BJ (cell line): ENCODE measurements at places on chromosomes 7 and 10.

DNA sequence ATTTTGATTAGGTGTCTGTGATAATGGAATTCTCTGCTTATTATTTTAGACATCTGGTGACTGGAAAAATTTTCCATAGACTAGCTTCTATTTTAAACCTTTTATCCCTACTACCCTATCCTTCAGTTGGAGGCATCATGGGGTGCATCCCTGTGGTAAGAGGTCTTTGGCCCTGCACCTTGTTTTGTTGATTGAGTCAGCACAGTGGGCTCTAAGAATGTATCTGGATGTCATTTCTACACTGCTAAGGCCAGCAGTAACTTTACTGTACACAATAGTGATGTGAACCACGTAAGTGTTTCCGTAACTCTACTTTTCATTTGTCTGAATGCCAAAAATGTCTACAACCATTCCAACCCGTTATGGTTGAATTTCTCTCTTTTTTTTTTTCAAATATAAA, 75.6 kb downstream of the ADAM22 start:
- DNase-seq = no peak

- no peak for DNase-seq
These were observed 43.2 kb downstream of the CCNY start for GRCh38 chr10:35379226-35380137.

- no peak for DNase-seq
These were observed 10.9 kb upstream of the SP8 start for GRCh38 chr7:20797462-20798080.

DNA sequence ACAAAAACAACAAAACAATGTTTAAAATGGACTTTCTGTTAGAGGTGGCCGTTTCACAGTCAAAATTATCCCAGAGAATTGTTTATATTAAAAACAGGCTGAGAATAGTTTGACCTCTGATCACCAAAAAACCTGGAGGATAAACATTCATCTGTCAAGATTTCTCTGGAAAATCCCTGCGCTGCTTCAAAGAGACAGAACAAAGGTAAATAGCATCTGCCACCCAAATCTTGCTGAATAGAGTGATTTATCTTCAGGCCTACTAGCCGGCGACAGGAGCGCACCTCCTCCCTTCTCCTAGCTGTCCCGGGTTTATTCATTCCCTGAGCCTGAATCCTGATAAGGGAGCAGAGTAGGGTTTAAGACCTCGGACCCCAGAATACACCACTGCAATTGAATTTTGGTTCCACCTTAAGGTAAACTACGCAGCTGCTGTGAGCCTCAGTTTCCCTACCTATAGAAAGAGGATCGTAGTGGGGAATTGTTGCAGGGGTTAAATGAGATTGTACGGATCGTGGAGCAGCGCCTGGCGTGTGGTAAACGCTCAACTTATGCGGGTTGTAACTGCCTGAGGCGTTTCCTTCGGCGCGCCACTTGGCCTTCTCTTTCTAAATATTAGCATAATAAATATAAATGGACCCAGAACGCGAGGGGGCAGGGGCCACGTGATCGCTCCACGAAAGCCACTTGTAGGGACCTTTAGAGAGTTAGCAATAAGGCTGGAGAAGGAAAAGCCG, 498 bp upstream of the ST7 start:
- DNase-seq = no peak

- DNase-seq = no peak
These were observed 43.6 kb downstream of the PDGFA start for GRCh38 chr7:475951-476441.

- no peak for DNase-seq
These were observed 443.7 kb downstream of the TYW1 start for GRCh38 chr7:67440321-67440720.

DNA sequence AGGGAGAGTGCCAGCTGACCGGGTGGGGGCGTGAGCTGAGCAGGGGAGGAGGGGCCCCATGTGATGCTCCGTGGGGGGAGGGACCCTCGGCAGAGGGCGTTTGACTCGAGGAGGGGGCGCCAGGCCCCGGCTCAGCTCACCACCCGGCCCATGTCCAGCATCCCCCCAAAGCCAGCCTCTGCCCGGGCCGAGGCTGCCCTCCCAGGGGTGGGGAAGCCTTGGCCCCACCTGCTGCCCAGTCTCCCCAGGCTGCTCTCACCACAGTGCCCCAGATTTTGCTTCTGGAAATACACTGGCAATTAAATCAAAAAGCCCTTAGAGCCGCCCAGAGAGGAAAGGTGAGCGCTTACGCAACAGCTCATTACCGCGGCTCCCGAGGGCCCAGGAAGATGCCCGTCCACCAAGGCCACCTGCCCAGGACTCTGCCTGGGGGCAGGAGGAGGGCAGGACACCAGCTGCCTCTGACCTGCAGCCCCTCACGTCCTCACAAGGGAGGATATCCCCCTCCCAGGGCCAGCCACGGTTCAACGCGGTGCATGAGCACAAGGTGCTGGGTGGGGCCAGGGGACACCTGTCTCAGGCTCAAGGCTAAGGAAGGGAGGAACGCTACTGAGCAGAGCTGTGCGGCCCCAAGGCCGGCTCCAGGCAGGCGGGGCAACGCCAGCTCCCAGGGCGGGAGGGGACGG, 70.0 kb upstream of the INPP5A start:
- DNase-seq = no peak

DNA sequence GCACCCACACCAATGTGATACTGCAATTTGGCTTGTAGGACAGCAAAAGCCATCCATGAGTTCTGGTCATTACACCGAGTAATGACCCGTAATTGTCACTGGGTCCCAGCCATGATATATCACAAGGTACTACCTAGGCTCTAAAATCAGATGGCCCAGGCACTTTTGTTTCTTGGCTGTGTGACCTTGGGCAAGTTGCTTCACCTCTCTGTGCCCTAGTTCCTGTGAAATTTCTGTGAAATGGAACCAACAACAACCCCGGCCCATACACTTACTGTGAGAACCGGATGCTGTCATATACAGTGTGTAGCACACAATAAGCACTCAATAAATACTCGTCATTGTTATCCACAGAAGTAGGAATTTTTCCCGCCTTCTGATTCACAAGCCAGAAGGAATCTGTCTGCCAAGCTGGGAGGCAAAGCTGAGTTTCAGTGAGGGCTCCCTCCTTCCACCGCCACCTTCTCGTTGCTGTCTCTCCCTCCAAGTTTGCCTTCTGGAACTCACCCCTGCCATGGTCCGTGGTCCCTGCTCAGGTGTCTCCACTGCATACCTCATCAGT, 6.4 kb upstream of the CYTH3 start:
- DNase-seq = no peak
